ENCODE measurements at places on chromosomes 3 and 15.

DNA sequence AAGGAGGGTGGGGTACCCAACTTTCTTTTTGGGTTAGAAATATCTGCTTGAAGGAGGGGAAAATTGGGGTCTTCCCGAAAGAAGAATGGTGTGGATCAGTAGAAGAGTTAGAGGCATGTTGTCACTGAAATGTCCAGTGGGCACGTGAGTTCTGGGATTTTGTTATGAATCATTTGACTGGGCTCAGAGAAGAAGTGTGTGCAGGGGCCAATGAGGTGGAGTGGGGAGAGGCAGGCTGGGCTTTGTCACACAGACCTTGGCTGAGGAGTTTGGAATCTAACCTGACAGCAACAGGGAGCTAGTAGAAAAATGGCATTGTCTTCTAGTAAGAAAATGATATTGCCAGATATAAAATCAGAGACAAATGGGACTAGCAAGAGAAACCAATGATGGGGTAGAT, 436.8 kb downstream of the MFSD1 start:
- no peak for DNase-seq

DNA sequence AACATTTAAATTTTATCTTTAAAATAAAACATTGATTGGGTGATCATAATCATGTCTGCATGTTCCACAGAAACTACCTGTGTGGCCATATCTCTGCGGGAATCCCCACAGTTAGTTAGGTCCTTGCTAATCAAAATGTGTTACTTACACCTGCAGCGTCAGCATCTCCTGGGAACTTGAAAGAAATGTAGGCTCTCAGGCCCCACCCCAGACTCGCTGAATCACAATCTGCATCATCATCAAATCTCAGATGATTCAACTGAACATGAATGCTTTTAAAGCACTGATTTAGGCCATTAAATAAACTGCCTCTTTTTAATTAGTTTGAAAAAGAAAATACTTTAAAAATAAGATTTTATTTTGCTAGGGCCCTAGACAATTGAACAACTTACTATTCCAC, 577.8 kb downstream of the PYDC2 start:
- DNase-seq: no peak

- no peak for DNase-seq
These were observed 85.3 kb downstream of the PIK3R4 start for GRCh38 chr3:130661140-130661891.

- no peak for DNase-seq
These were observed 94.0 kb downstream of the GTPBP8 start for GRCh38 chr3:113084777-113085176.

- DNase-seq: no peak
These were observed 177.8 kb downstream of the WNT5A start for GRCh38 chr3:55309336-55309735.

- DNase-seq: no peak
These were observed 35.2 kb downstream of the ABTB1 start for GRCh38 chr3:127707851-127708411.

- DNase-seq: no peak
These were observed 159.8 kb downstream of the ERC2 start for GRCh38 chr3:56308471-56308870.

- DNase-seq: no peak
These were observed 42.3 kb downstream of the RSRC1 start for GRCh38 chr3:158152186-158152585.

- no peak for DNase-seq
These were observed 40.2 kb downstream of the P2RY1 start for GRCh38 chr3:152874896-152875749.

Data from activated naive CD4-positive, alpha-beta T cell (primary cell).